Occipital lobe (tissue), 3 donors: ENCODE measurements at places on chromosomes 4 and X. TPM values are rescaled to one million over a fixed set of nuclear protein-coding genes. Genes with fewer than 3 reads are reported as not detected.
A peak's percentile ranks its signal among the peaks of the same experiment; 100 is the strongest.

GRCh38 chr4:125353131-125353530 lies 38.4 kb downstream of the FAT4 start:
- DNase-seq = no peak

GRCh38 chr4:169346840-169347239 lies 76.1 kb upstream of the SH3RF1 start:
- DNase-seq = no peak

DNA sequence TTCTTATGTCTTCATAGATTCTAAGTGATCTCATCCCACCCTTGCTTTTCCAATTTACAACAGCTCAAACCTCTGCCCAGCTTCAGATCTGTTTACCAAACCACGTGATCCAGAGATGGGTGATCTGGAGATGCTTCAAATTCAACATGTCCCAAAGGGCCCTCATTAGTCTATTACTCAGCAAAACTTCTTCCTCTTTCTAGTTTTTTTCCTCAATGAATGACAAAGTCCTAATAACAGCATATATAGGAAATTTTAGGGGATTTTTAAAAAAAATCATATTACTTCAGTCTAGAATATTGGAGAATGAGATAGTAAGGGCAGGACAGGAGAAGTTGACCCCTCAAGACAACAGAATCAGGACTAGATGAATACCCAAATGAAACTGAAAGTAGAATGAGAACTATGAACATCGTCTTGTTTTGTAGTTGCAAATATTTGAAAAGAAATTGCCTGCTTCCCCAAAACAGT lies 127.1 kb downstream of the CFAP299 start:
- DNase-seq = no peak

- DNase-seq = no peak
These were observed 209.3 kb downstream of the UGT8 start for GRCh38 chr4:114807759-114808404.

DNA sequence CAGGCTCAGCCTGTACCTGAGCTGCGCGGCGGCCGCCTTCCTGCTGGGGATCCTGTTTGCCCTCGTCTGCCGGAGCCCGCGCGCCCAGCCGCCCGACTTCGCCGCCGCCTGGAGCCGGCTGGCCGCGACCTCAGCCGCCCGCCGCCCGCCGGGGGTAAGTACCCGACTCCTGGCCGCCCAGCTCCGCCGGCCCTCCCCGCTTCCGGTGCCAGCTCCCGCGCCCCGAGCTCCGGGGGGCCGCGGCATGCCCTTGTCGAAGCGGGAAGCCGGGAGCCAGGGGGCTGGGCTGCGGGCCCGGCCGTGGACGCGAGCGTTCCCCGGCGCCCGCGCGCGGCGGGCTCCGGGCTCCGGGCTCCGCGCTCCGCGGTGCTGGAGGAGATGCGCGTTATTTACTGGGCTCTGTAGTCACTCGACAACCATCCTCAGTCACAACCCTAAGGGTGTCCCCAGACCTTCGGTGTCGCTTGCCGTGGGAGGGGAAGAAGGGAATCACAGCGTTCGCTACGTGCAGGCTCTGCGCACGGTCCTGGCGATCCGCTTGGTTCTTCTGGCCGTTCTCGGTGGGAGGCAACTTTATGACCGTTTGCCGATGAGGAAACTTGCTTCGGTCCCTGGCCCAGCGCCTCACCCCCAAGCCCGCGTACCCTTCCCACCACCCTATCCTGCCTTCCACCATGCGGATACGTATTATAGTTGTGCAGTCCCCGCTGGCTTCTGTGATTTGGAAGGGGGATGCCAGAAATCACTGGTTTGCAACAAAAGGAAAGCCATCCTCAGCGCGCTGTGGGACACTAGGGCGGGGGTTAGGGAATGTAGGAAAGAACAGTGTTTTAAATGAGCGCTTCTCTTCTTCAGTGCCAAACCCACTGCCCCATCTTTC lies 944 bp downstream of the SNX25 start:
- peak; percentile 67 for DNase-seq

- DNase-seq = no peak
These were observed 126.9 kb upstream of the VEGFC start for GRCh38 chr4:176919631-176920030.

DNA sequence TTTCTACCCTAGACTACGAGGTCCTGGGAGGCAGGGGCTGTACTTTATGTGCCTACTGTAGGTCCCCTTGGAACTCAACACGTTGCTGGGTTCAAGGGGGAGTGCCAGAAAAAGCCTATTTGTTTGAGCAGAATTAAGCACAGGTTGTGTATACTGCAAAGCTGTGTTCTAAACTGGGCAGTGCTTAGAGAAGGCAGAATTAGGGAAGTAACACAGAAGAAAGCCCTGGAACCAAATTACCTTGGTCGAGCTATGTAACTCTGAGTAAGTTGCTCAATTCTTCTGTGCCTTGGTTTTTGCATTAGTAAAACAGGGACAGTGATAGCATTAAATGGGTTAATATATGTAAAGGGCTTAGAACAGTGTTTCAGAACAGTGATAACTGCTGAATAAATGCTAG lies 245.0 kb upstream of the SFRP2 start:
- DNase-seq = no peak

DNA sequence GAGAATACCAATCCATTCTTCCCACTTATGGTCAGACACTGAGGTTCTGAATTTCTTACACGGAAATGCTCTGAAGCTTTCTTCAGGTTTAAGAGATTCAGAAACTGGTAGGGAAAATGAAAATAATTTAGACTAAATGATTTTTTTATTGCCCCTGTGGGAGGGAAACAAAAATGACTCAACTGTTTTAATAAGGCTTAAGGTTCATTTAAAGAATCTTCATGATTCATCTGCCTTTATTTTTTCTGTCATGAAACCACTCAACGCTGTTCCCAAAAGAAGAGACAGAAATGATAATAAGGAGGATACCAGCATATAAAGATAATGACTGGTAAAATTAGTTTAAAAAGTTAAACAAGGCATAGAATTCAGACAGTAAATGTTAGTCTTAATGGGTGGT lies 39.3 kb upstream of the FAM47B start:
- no peak for DNase-seq

- no peak for DNase-seq
These were observed 191.0 kb upstream of the ARX start for GRCh38 chrX:25206778-25207177.

Gene GPRASP3
- 61.3 TPM for total RNA-seq

Gene ERCC6L
- total RNA-seq = 0.62 TPM

Gene NEUROG2
- total RNA-seq = 10.1 TPM
